ENCODE measurements at places on chromosomes 7 and 10.

GRCh38 chr10:110310741-110311140, 6.0 kb upstream of the SMNDC1 start:
- no peak for DNase-seq

DNA sequence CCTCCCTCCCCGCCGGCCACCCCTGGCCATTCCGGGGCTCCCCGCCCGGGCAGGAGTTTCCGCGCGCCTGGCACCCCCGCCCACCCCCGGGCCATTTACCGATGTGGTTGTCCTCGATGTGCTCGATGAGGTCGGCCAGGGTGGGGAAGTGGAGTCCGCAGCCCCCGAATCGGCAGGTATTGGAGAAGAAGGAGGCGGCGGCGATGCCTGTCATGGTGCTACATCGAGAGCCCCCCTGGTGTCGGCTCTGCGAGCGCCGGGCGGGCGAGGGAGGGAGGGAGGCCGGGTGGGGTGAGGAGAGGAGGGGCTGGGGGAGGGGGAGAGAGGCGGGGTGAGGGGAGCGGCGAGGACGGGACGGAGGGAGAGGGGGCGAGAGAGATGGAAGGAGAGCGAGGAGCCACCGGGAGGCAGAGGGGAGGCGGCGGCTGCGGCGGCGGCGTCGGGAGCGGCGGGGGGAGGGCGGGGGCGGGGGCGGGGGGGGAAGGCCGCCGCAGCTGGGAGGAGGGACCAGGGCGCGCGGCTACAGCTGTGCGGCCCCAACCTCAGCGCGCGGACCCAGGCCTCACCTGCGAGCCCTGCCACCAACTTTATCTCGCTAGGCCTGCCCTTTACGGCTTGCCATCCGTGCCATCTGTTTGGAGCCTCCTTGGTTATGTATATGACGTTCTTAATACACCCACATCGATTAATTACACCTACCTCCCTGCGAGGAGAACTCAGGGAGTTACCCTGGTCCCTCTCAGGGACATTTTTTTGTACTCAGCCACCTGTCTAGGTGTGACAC, at the start of gene JAZF1:
Gene JAZF1 (minus strand): TSS at position 432 of the 784 bp plus-strand sequence.
- peak; percentile 66 for DNase-seq

DNA sequence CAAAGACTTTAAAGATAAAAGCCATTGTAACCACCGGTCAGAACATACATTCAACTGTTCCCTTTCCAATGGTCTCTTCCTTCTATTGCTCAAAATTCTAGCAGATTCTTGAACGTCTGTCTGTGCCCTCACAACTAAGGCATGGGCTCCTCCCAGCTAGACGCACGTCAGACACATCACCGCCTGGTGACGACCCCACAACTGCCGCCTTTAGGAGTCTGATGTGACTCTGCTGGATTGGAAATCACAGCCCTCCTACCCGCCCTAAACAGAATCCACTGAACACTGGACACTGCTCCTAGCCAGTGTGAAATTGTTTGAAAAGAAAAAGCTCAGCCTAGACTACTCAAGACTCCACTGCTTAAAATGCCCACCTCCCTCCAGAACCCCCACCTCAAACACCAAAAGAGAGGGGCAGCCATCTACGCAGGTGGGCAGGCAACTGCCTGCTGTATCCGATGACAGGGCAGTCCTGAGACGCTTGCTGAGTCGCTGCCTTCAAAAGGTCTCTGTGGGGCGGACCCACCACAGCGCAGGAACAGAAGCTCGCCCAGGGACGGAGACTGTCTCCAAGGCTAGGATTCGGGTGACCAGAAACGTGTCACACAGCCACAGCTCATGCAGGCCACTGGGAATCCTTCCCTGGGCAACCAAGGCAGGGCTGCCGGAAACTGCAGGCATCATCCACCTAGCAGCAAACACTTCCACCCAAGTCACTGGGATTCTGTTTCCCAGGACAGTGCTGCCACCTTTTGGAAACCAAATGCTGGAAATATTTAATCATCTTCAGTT, 34.7 kb downstream of the GSDME start:
- DNase-seq = no peak

GRCh38 chr10:89159761-89160160, 47.4 kb downstream of the CH25H start:
- no peak for DNase-seq

- no peak for DNase-seq
Observed at GRCh38 chr10:13140627-13141190, 20.6 kb upstream of the MCM10 start.

DNA sequence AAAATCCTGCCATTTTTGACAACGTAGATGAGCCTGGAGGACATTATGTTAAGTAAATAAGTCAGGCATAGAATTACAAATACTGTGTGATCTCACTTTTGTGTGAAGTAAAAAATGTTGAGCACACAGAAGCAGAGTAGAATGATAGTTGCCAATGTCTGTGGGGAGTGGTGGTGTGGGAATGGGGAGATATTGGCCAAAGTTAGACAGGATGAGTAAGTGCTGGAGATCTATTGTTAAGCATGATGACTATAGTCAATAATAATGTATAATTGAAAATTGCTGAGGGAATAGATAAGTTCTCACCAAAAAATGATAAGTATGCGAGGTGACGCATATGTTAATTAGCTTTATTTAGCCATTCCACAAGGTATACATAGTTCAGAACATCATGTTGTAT, 92.0 kb downstream of the GPR85 start:
- DNase-seq = no peak

DNA sequence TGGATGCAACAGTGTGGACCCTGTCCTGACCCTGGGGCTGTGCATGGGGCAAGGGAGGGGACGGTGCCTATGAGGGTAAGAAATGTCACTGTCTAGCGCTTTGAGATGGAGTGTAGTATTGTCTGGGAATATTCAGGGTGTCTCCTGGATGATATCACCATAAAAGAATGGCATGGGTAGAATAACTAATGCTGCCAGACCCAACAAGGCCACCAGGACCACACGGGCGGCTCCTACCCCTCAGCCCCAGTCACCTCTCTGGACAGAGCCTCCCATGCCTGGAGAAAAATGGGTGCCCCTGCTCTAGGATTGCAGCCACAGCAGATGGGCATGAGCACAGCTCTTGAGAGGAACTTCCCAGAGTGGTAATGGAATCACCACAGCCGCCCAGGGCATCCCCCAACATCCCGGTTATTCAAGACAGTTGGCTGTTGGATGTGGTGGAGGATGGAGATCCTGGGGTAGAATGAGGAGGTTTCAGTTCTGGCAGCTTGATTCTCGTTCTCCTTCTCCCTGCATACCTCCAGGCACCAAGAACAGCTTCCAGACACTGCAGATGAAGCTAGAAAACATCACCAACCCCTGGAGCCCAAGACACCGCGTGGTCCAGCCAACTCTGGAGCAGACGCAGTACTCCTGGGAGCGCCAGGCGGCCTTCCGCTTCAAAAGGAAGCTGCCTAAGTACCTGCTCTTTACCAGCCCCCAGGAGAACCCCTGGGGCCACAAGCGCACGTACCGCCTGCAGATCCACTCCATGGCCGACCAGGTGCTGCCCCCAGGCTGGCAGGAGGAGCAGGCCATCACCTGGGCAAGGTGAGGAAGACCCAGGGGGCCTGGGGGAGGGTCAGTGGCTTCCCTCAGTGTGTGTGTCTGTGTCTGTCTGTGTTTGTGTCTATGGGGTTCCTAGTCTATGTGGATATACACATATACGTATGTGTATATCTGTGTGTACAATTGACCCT, 6.2 kb downstream of the AOC1 start:
- DNase-seq = no peak

DNA sequence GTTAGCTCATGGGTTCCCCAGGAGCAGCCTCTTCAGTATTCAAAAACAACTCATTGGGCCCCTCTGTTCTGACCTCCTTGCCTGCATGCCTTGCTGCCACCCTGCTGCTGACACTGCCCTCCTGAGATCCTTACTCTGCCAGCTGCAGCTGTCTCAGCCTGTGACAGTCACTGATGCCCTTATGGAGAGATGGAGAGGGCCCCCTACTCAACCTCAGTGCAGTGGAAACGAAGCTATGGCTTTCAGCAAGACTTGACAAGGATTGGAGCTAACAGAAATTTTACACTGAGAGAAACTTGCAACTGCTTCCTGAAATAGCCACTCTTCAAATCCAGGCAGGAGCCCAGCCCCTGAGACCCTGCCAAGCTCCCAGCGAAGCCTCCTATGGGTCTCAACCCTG, 678.3 kb upstream of the C7orf33 start:
- DNase-seq = no peak

GRCh38 chr7:1555813-1556543, at the start of gene TMEM184A:
Gene TMEM184A, minus strand, starts transcription at chr7:1556205. Its CDS starts 721 bp downstream, at chr7:1555484.
- peak; percentile 57 for DNase-seq
